T-helper 2 cell (primary cell): ENCODE measurements at places on chromosomes 2 and 18.

GRCh38 chr18:9362869-9363268 lies 28.3 kb downstream of the TWSG1 start:
- no peak for DNase-seq

DNA sequence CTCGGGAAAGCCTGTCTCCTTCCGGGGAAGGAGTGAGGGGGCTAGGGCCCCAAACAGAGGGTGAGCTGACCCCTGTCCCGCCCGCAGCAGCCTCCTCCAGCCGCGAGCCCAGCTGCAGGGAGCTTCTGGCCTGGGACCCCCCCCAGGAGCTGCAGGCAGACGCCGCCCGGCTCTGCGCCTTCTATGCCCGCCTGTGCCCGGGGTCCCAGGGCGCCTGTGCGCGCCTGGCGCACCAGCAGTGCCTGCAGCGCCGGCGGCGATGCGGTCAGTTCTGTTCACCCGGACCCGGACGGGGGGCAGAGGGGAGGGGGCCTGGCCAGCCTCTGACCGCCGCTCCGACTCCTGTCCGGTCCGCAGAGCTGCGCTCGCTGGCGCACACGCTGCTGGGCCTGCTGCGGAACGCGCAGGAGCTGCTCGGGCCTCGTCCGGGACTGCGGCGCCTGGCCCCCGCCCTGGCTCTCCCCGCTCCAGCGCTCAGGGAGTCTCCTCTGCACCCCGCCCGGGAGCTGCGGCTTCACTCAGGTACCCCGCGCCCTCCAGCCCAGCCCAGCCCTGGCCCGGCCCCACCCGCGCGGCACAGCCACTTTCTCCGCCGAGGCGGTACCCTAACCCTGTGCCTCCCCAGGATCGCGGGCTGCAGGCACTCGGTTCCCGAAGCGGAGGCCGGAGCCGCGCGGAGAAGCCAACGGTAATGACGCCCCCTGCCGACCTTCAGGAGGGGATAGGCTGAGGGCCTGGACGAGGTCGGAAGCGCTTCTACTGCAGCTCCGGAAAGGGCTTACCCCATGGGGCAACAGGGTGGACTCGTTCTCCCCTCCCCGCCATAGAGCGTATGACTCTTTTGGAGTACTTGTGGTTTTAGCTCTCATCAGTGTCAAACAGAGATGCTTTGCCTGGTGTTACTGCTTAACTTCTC lies 2.0 kb upstream of the CHRND start:
- no peak for DNase-seq

- DNase-seq, result no peak
Observed at GRCh38 chr2:58480141-58480540, 239.0 kb upstream of the FANCL start.

- no peak for DNase-seq
Observed at GRCh38 chr2:236972491-236973342, 113.0 kb upstream of the COPS8 start.

DNA sequence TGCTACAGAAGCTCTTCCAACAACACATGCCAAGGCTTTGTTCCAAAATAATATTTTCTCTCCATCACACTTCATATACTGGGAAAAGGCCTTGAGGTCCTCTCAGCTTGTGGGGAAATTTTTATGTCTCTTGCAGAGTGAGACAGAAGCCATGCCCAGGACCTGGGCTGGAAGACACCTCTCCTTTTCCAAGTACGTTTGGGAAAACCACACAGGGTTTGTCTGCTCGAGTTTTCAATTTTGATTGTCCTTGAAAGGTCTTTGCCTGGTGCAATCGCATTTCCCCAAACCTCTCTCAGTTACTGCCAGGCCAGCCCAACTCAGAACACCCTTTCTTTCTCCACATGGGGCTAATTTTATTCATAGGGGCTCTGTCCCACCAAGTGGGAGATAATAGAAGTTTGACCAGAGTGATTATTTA lies 272.2 kb downstream of the OSR1 start:
- no peak for DNase-seq

GRCh38 chr2:172106108-172106961 lies 3.6 kb upstream of the DLX2 start:
- DNase-seq, result peak; percentile 55

- no peak for DNase-seq
Observed at GRCh38 chr2:23426263-23426905, 41.4 kb downstream of the KLHL29 start.

DNA sequence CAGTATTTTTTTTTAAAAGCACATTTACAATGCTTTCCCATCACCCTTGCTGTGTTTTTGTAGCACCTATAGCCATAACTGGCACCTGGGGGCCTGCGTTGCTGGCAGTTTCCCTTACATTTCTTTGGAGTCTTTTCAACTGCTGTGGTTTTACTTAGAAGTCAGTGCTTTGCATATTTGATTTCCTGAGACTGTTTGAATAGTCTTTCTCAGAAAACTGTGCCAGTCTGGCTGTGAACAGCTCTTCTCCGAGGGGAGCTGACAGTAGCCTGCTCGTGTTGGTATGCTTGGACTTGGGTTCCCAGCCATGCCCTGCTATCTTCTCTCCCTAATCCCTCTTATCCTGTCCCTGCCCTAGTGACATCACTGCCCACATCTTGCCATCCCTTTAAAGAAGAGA lies 81.5 kb downstream of the DPP4 start:
- no peak for DNase-seq

DNA sequence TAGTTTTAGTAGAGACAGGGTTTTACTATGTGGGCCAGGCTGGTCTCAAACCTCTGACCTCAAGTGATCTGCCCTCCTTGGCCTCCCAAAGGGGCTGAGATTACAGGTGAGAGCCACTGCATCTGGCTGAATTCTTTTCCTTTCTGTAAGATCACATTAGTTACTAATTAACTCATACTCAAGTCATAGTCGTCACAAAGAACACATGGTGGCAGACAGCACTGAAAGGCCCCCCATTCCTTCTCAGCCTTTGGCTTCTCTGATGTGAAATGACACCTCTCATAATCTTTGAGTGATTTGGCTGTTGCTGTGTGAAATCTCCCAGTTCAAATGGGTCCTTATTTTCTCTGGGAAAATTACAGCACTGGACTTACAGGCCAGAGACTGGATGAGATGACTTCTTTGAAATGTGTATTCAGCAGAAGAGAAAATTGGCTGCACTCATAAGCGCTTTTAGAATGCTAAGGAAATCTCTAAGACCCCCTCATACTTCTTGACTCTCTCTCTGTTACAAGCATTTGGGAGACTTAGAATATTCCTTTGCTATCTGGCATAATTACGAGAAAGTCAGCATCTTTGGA lies 764.8 kb downstream of the RNF144A start:
- DNase-seq, result no peak

- DNase-seq, result no peak
Observed at GRCh38 chr2:160388464-160389263, 104.9 kb downstream of the RBMS1 start.

DNA sequence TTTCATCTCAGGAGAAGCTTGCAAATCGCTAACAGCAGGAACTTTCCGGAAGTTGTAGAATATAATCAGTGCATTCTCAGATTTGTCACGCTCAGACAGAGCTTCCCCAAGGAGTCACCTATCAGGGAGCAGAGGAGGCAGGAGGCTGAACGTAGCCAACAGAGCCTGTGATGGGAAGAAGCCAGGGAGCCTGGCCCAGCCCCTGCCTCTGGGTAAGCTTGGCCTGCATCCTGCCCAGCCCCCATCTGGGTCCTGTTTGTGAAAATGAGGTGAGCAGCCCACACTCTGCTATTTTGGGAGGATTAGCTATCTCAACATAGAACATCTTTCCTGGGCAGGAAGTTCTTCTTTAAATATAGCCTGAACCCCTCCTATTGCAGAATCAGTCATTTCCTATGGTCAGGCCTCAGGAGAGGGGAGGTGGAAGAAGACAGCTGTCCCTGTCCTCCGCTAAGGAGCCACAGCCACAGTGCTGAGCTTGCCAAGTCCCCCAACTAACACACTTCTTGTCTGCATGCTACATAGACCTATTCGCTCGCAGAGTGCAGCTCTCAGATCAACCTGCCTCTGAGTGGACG lies 19.2 kb upstream of the PKDCC start:
- no peak for DNase-seq

DNA sequence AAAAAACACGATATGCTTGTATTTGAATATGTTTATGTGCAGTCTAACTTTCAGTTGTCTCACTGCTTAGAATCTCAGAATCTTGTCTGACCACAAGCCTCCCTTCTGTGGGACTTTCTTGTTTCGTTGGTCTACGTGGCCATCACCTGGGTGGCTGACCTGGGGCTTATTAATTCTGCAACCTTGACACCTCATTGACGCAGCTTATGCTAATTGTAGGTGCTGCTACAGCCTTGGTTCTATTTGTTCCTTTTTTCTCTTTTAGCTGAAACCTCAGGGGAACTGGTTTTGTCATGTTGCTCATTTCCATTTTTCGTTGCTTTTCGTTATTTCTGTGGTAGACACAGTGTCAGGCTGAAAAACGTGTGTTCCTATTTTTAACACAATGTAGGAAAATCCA lies 273.7 kb downstream of the SLC4A3 start:
- DNase-seq, result no peak

- no peak for DNase-seq
Observed at GRCh38 chr2:8391126-8391525, 290.7 kb upstream of the ID2 start.

DNA sequence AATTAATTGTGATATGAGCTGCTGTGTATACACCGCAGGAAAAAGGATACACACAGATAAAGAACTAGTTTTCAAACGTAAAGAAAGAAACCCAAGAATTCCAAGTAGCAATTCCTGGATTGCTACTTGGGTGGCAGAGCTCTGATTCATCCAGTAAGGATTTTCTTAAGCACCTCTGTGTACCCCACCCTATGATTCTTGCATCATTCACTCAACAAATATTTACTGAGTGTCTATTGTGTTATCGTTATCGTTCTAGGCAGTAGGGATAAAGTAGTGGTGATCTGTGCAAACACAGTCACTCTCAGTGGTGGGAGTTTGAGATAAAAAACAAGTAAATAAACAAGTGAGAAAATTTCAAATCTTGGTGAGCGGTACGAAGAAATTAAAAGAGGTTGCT lies 4.9 kb upstream of the TMEM200C start:
- DNase-seq, result no peak

GRCh38 chr2:218898109-218898878 lies 17.6 kb downstream of the WNT10A start:
- DNase-seq, result peak; percentile 59

GRCh38 chr2:74385396-74385795 lies 5.3 kb upstream of the DCTN1 start:
- no peak for DNase-seq

GRCh38 chr2:102032368-102033030 lies 40.7 kb downstream of the IL1R2 start:
- no peak for DNase-seq

- DNase-seq, result no peak
Observed at GRCh38 chr2:177604271-177605065, 211.9 kb downstream of the AGPS start.

DNA sequence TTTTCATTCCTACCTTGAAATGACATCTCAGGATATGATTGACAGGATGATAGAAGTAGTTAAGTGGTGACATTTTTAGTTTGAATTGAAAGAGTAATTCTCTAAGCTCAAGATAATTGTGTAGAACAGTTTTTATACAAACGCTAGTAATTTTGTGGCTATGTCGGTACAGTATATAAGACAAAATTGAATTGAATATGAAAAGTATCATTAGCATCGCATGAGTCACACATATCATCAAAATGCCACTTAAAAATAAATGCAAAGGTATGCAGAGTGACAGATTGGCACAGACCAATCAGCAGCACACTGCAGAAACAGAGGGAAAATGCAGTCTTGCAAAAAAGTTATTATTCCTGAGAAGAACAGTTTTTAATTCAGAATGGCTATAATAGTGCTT lies 608.2 kb upstream of the NETO1 start:
- no peak for DNase-seq

DNA sequence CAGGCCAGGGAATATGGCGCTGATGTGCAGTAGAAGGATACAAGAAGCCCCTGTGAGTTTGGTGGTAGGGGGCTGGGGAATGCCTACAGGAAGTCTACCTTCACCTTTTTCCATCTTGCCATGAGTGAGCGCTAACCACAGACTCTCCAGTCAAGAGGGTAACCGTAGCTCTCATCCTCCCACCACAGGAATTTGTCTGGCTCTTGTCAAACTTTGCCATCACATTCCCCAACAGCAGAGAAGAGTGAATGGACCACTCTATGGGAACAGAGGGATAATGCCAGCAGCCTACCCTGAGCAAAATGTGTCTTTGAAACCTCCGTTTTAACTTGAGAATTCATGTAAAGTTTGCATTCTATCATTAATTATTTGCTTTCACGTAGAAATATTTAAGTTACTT lies 168.3 kb downstream of the NRP2 start:
- DNase-seq, result no peak

DNA sequence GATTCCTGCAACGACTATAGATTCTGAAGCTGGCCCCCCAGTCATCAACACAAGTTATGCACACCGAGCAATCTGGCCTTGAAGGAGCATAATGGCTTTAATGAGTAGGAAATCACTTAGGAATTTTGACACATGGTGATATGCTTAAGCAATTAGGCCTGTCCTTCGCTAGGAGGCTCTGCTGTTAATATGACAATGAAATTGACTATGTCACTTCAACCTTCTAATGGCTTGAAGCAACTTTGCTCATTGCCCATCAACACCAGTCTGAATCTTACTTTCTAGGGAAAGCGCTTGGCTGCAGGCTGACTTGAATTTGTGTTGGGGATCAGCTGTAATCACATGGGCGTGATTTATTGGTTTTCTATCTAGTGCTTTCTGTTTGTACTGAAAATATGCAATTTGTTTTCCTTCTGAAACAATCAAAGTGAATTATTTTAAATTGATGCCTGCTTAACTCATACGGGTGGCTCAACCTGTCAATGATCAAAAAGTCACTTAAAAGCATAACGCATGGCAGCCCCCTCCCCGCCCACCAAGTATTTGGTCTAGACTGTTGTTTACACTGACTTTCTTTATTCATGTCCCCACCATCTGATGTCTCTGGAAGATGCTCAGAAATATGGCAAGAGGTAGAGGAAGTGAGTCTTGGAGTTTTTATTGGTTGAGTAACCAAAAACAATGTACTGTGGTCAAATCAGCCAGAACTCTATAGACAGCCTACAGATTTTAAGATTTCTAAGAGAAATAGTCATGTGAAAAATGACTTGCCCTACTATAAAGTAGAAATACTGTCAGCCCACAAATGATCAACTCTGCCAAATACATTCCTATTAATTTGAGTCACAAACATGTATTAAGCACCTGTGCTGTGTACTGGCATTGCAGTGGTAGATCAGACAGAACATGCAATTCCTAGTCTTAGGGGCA lies 344.9 kb downstream of the RBM43 start:
- DNase-seq, result no peak
